Activated T-cell treated with anti-CD3 and anti-CD28 coated beads, Interleukin-2, amount 50 U/mL, for 24 hours (primary cell): ENCODE measurements at places on chromosomes 1 and 21.

GRCh38 chr1:200442537-200443156 lies 32.8 kb upstream of the ZNF281 start:
- no peaks in the 10 kb centered on the region for H3K27me3 ChIP-seq
- peaks cover 2% of the 10 kb centered on the region for H3K36me3 ChIP-seq
- peaks cover 44% of the 10 kb centered on the region for H3K4me1 ChIP-seq
- H3K27ac ChIP-seq: no peak overlapping the region

GRCh38 chr1:179840107-179840506 lies 37.5 kb downstream of the TOR1AIP2 start:
- DNase-seq: no peak
- peaks cover 43% of the 10 kb centered on the region for H3K36me3 ChIP-seq
- no peak overlapping the region for H3K27ac ChIP-seq
- H3K4me1 ChIP-seq: no peaks in the 10 kb centered on the region
- no peak overlapping the region for H3K4me3 ChIP-seq

DNA sequence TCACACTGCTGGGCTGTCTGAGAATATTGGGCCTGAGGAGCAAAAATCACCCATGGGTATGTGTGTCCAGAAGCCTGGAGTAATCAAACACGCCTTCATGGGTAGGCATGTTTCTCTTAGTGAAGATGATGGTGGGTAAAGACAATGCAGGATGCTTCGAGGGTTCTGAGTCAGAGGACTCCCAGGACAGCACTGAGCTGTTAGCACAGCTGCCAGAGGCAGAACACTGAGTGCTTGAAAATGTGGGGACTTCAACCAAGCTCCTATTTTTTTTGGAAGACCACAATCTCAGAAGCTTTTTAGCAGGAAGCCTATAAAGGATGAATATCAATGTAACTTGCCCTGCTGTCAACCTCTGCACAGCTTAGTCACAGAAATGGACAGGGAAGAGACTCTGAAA lies 7.9 kb upstream of the NT5C1A start:
- peaks cover 22% of the 10 kb centered on the region for H3K4me1 ChIP-seq
- H3K27me3 ChIP-seq: peaks cover 6% of the 10 kb centered on the region
- H3K27ac ChIP-seq: no peak overlapping the region
- no peak for DNase-seq
- H3K4me3 ChIP-seq: no peak overlapping the region
- peaks cover 2% of the 10 kb centered on the region for H3K36me3 ChIP-seq

DNA sequence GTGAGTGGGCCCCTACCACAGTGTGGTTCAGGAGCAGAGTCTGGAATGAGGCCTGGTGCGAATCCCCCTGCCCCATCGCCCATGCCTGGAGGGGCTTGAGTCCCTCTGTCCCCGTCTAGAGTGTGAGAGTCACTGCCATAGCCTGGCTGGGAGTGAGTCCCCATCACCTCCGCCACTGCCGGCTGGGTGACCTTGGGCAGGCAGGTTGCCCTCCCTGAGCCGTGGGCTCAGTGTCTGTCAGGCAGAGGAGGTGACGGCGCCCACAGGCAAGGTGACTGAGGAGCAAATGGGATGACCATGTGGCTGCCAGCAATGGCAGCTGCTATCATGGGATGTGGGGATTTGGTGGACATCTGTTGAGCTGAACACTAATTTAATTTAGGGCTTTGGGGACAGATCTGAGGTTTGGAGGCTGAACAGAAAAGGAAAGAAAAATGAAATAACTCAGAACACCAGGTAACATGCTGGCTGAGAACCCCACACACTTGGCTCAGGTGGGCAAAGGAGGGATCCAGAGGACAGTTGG lies 38.1 kb upstream of the GPR153 start:
- no peak overlapping the region for H3K27ac ChIP-seq
- H3K36me3 ChIP-seq: peaks cover 33% of the 10 kb centered on the region
- H3K4me1 ChIP-seq: no peaks in the 10 kb centered on the region
- no peaks in the 10 kb centered on the region for H3K27me3 ChIP-seq

- H3K27ac ChIP-seq: no peak overlapping the region
- H3K27me3 ChIP-seq: no peaks in the 10 kb centered on the region
- H3K4me3 ChIP-seq: no peak overlapping the region
- DNase-seq: no peak
- H3K4me1 ChIP-seq: no peaks in the 10 kb centered on the region
Measured at GRCh38 chr1:45769261-45769932, 18.9 kb upstream of the IPP start.

DNA sequence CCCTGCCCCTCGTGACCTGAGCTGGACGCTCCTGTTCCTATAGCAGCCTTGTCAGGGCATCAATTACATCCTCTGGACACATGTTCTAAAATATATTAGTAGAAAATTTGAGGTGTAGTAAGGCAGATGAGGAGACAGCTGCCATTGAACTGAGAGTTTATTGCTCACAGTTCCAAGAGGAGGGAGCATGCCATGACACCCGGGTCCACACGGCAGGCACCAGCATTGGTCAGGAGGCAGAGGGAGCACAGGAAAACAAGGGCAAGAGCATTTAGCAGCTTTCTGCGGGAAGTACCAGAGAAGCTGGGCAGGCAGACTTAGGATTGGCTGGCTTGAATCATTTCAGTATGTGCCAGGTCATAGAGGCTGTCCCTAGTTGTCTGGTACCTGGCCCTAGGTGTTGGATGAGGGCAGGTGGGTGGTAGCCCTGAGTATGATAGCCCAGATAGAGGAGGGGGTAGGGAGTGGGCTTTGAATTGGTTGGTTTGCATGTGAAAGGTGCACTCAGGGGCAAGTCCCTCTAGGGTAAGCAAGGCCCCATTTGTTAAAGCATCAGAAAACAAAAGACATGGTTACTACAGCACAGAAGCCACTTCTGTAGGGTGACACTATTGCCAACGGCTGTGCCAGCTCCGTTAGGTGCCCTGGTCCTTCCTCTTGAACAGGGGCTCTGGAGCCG lies 223.6 kb upstream of the RAB4A start:
- H3K27me3 ChIP-seq: no peaks in the 10 kb centered on the region
- peak; percentile 14 for DNase-seq
- no peak overlapping the region for H3K4me3 ChIP-seq
- no peak overlapping the region for H3K27ac ChIP-seq

GRCh38 chr1:205287767-205288559 lies 33.6 kb downstream of the NUAK2 start:
- peak; percentile 76 for DNase-seq
- H3K36me3 ChIP-seq: no peaks in the 10 kb centered on the region
- H3K4me3 ChIP-seq: peak overlapping the region; percentile 47
- H3K27ac ChIP-seq: peak overlapping the region; percentile 85

DNA sequence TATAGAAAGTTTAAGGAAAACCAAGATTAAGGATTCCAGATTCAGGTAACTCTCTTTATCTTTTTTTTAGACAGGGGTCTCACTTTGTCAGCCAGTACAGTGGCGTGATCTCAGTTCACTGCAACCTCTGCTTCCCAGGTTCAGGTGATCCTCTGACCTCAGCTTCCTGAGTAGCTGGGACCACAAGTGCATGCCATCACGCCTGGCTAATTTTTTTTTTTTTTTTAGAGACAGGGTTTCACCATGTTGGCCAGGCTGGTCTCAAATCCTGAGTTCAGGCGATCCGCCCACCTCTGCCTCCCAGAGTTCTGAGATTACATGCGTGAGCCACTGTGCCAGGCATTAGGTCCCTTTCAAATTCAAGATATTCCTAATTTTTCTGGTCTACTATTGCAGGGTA lies 15.9 kb downstream of the LZIC start:
- H3K4me1 ChIP-seq: no peaks in the 10 kb centered on the region
- no peak for DNase-seq
- H3K4me3 ChIP-seq: no peak overlapping the region
- no peaks in the 10 kb centered on the region for H3K27me3 ChIP-seq

DNA sequence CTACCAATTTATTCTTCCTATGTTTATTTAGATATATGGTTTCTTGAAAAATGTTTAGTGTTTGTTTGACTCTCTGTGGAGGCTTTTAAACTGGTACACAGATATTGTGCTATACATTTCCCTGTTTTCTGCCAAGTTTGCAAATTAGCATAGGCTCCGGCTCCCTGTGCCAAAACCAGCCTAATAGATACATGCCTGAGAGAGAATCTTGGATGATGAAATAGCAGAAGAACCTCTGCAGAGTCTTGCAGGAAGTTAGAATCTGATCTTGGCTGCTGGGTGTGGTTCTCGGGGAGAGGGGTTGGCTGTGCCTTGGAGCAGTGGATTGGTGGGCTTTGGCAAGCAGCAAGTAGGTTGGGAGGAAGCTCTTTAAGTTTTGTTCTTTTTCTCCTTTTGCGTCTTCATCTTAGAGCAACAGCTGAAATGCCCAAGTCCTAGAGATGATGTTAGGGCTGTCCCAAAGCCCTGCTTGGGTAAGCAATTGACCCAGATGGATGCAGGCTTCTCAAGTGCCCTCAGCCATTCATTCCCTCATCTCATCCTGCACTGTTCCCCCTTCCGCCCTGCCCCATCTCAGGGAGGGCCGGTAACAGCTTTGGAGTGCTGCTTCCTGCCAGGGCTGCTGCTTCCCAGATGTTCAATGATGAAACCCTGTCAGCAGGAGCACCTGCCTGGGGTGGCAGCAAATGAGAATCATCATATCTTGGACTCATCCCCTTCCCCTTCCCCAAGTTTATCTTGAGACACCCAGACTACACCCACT lies 9.3 kb downstream of the PLA2G2A start:
- no peaks in the 10 kb centered on the region for H3K36me3 ChIP-seq
- no peak overlapping the region for H3K27ac ChIP-seq
- no peak for DNase-seq
- H3K4me1 ChIP-seq: peaks cover 2% of the 10 kb centered on the region

DNA sequence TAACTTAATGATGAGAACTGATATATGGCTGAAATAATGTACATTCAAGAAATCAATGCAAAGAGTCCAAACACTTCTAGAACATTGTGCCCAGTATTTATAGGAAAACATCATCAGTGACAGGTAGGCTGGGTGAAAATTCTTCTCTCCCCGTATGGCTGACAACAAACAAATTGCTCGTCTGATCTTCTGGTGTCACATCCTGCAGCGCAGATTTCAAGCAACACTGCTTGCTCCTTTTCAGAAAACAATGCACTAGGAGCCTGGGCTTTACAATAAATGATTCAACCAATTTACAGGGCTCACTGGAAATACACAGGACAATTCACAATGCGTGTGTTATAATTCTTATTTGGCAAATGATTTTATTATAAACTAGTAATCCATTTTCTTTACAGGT lies 185.3 kb downstream of the RERE start:
- H3K4me1 ChIP-seq: peaks cover 49% of the 10 kb centered on the region
- H3K27me3 ChIP-seq: no peaks in the 10 kb centered on the region
- no peak for DNase-seq
- no peak overlapping the region for H3K27ac ChIP-seq
- H3K4me3 ChIP-seq: no peak overlapping the region

GRCh38 chr1:203667616-203668015 lies 41.0 kb downstream of the ATP2B4 start:
- H3K27me3 ChIP-seq: no peaks in the 10 kb centered on the region
- no peak for DNase-seq
- no peak overlapping the region for H3K4me3 ChIP-seq

DNA sequence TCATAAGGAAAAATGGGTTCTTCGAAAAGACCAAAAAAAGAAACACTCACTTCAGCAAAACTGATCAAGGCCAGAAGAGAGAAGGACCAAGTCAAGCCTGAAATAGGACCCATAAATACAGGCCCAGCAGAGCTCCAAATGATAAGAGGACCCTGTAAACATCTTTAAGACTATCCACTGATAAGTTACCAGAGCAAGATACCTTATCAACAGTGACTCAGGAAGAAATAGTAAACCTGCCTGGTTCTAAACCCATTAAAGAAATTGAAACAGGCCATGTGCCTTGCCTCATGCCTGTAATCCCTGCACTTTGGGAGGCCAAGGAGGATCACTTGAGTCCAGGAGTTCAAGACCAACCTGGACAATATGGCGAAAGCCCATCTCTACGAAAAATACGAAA lies 81.8 kb upstream of the ERRFI1 start:
- H3K4me1 ChIP-seq: peaks cover 4% of the 10 kb centered on the region
- no peak for DNase-seq
- H3K27ac ChIP-seq: no peak overlapping the region
- H3K4me3 ChIP-seq: no peak overlapping the region

DNA sequence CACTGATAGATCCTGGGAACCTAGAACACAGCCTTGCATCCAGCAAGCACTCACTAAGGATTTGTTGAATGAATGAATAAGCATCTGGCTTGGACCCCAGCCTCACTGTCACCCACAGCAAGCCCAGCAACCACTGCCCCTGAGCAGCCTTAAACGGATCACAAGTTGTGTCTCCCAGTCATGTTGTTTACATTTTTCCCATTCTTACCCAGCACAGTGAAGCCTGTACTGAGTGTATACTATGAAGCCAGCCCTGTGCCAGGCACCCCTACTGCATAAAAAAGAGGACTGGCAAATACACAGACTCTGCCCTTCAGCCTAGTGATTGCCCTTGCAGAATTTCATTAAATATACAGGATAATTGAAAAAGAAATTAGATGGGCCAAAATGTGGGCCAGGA lies 30.2 kb downstream of the RRAGC start:
- H3K4me1 ChIP-seq: peaks cover 1% of the 10 kb centered on the region
- no peak overlapping the region for H3K27ac ChIP-seq
- DNase-seq: no peak
- H3K4me3 ChIP-seq: no peak overlapping the region
- no peaks in the 10 kb centered on the region for H3K36me3 ChIP-seq
- peaks cover 50% of the 10 kb centered on the region for H3K27me3 ChIP-seq

DNA sequence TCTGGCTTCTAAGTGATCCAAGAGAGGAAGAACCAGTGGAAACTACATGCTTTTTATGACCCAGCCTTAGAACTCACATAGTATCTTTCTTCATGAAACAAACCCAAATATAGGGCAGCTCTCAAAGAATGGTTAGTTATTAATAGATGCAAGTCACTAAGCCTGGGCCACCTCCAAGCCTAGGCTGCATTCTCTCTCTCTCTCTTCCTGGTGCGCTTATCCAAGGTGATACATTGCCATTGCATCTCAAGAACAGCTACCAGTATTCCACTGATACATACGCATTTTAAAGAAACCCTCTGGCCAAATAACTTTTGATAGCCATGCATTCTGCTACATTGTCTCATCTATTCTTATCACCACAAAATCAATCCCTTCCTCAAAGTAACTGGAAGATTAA lies 455.6 kb upstream of the ADGRL2 start:
- no peak for DNase-seq
- H3K27ac ChIP-seq: no peak overlapping the region
- H3K36me3 ChIP-seq: no peaks in the 10 kb centered on the region
- H3K4me1 ChIP-seq: no peaks in the 10 kb centered on the region
- H3K4me3 ChIP-seq: no peak overlapping the region

GRCh38 chr1:94017155-94017829 lies 103.7 kb downstream of the ABCA4 start:
- H3K4me1 ChIP-seq: peaks cover 11% of the 10 kb centered on the region
- no peak overlapping the region for H3K4me3 ChIP-seq
- no peak for DNase-seq
- H3K27ac ChIP-seq: no peak overlapping the region
- no peaks in the 10 kb centered on the region for H3K36me3 ChIP-seq
